ENCODE measurements at places on chromosomes 12 and 14. TPM values are rescaled to one million over a fixed set of nuclear protein-coding genes. Genes with fewer than 3 reads are reported as not detected.
A peak's percentile ranks its signal among the peaks of the same experiment; 100 is the strongest.

The GRIP1 gene
- total RNA-seq: 1.5 TPM

- peak; percentile 59 for DNase-seq
Measured at GRCh38 chr12:111753144-111753881, 13.4 kb upstream of the ALDH2 start.

- DNase-seq: no peak
Measured at GRCh38 chr12:75939016-75939642, 92.4 kb downstream of the PHLDA1 start.

DNA sequence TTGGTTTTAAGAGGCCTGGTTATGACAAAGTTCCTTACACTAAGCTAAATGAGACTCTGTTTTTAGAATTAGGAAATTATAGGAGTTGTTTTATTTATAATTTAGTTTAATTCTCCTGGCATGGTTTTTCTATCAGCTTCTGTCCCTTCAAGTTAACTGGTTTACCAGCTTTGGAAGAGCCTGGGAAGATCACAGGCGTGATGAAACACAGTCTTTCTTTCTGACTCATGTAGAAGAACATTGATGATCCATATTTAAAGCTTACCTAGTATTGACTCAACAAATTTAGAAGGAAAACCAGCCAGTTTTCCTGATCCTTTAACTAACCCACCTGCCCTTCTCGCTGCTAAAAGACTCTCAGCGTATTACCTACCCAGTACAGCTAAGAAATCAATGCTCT lies 155.2 kb downstream of the TGFB3 start:
- no peak for DNase-seq

DNA sequence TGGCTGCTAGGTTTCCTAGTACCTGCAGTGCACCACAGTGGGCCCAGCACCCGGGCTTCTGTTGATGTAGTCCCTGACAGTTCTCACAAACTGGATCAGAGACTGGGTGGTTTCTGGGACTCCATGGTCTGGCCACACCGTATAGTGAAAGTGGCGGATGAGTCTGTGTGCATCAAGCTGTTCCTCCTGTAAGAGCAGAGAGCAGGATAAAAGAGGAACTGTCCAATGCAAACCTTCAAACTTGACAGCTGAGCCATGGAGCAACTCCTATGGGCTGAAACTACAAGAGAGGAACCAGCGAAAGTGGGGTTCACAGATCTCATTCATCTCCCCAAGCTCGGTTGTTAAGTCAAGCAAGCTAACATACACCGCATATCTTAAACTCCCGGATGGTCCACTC lies 102.8 kb downstream of the PTPRB start:
- DNase-seq: no peak

GRCh38 chr14:44962334-44963043 lies 499 bp downstream of the TOGARAM1 start:
- DNase-seq: peak; percentile 36

DNA sequence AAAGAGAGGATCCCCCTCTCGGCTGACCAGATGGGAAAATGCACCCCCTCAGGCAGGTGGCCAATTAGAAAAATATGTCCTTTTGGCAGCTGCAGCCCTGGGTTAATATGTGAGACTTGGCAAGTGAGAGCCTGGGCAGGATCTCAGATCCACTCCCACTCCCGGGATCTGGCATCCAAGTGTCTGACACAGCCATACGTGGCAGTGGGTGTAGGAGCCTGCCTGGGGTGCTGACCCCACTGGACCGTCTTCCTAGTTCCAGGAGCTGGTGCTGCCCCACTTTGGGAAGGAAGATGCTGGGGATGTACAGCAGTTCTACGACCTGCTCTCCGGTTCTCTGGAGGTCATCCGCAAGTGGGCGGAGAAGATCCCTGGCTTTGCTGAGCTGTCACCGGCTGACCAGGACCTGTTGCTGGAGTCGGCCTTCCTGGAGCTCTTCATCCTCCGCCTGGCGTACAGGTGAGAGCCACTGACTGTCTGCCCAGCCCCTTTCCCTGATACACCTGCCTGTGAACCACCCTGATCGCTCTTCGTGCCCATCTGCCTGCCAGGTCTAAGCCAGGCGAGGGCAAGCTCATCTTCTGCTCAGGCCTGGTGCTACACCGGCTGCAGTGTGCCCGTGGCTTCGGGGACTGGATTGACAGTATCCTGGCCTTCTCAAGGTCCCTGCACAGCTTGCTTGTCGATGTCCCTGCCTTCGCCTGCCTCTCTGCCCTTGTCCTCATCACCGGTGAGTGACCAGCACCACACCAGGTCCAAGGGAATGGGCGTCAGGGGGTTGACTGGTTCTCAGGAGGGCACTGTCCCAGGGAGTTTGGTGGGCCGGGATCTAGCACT lies 5.8 kb downstream of the NR4A1 start:
- no peak for DNase-seq
